ENCODE measurements at places on chromosomes 7 and 10.

GRCh38 chr10:13388478-13389230 is 40.6 kb upstream of the SEPHS1 start:
- no peak for DNase-seq

GRCh38 chr10:110650265-110650668 is 6.1 kb downstream of the RBM20 start:
- DNase-seq = no peak

GRCh38 chr10:6669269-6669859 is 89.3 kb upstream of the PRKCQ start:
- DNase-seq = no peak

DNA sequence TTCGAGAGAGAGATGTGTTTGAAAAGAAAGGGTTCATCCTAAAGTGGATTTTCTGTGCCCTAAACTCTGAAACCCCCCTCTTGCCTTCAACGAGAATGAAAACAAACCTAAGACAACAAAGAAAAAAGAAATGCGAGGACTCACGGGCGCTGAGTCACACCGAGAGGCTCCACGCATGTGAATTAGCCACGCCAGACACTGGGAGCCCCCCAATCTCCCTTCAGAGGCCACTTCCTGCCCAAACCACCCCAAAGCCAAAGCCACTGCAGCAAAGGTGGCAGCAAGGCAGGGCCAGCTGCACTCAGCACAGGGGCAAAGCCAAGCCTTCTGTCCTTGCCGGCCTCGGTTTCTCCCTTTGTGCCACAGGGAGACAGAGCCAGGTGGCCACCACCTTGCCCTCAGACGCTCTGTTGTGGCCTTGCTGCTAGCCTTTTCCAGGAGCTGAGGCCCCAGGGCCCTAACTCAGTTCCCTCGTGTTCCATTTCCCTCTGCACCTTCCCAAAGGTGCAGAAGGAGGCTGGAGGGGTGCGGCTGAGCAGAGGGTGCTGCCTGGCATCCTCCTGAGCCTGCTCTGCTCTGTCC is 93.3 kb downstream of the FAM53B start:
- peak; percentile 92 for DNase-seq

GRCh38 chr10:54396031-54396430 is 405.0 kb downstream of the PCDH15 start:
- no peak for DNase-seq

DNA sequence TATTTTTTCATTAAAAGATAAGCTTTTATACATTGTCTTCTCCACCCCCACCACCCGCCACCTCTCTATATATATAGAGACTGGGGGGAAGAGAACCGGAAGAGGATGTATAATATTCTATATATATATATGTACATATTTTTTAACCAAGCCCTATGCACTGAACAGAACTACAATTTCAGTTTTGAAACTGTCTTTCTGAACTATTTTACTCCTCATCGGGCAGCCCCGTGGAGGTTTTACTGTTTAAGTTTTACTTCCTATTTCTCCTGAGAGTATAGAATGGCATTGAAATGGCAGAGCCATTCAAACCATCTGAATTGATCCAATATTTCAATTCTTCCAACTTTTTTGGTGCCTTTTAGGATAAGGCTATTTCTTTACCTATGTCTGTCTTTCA is 1047.1 kb downstream of the NRG3 start:
- DNase-seq = no peak

DNA sequence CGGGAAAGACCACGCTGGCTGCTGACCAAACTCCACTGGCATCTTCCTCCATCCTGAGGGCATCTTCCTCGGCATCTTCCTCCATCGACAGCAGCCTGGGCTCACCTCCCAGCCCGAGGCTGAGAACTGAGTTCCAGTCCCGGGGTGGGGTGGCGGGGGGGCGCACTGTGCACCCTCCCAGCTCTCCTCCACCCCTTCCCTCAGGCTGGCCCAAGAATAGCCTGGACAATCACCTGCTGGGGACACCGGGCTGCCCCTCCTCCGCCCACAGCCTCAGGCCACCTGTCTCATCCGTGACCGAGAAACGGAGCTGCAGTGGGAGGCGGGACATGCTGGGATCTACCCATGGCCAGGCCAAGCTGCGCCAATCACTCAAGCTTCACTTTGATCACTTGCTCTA is 37.2 kb downstream of the DIP2C start:
- no peak for DNase-seq

- no peak for DNase-seq
Observed at GRCh38 chr10:63760708-63761047, 239.5 kb downstream of the REEP3 start.

GRCh38 chr7:36707898-36708297 is 16.4 kb downstream of the AOAH start:
- DNase-seq = no peak

DNA sequence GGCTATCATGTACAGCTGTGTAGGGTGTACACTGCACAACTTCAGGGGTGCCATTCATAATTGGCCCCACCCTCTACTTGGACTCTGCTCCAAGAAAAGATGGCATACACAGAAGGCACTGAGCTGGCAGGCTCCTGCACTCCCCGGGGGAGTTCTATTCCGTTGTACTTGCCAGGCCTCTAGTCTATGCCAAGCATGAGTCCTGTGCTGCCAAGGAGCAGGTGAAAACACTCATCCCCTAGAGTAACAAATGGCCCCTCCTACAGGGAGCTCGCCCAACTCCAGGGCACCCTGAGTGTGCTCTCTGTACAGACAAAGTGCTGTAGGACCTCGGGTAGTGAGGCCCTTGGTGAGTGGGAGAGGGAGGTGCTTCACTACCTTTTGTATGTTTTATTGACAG is 127.2 kb downstream of the SLIT1 start:
- DNase-seq = no peak

DNA sequence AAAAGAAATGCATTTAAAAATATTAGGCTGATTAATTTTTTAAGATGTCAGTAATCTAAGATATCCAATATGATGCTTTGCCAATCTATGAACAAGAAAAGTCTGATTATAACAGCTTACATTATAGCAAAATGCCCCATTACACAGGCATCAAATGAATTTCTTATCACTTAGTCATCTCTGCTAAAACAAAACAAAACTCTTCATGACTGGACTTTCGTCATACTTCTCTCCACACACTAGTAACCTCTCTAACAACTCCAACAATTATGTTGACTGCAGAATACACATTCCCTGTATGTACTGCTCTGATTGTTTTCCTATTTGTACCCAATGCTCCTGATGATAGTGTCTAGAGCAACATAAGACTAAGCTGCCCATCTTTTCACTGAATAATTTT is 3.8 kb upstream of the MKI67 start:
- DNase-seq = no peak

- no peak for DNase-seq
Observed at GRCh38 chr7:78499971-78500370, 701.4 kb downstream of the PHTF2 start.

DNA sequence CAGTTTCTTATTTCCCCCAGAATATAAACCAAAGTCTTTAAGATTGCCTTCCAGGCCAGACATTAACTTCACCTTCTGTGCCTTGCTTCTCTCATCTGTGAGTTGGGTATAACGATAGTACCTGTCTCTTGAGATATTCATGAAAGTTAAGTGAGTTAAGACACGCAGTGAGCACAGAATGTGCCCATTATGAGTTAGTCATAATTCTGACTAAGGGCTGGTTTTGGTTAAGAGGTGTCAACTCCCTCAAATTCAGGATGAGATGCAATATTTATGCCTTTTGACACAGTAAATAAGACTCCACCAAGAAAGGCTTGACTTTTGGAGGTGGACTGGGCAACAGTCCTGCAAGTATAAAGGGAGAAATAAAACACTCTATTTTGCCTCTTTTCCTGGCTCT is 528.7 kb upstream of the IGFBP3 start:
- no peak for DNase-seq

- DNase-seq = peak; percentile 67
Observed at GRCh38 chr10:69716711-69717560, 84.8 kb upstream of the COL13A1 start.

GRCh38 chr7:45417735-45418134 is 156.4 kb upstream of the ADCY1 start:
- no peak for DNase-seq

DNA sequence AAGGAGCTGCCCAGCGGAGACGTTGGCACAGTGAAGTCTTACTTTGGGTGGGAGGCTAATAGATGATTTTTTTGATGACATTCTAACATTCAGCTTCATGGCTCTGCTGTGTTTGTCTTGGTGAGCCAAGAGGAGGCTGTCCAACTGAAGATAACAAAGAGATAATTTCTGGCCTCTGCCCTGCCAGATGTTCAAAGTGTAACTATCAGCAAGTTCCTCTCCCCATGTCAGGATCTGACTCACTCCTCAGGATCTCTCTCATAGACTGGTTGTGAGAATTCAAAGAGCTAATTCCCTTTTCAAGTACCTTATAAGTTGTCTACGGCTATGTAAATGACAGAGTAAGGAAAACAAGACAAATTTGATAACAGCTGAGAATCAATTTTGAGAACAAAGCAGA is 1340.9 kb downstream of the XPNPEP1 start:
- no peak for DNase-seq

- DNase-seq = no peak
Observed at GRCh38 chr7:15397922-15398760, 163.7 kb downstream of the AGMO start.

DNA sequence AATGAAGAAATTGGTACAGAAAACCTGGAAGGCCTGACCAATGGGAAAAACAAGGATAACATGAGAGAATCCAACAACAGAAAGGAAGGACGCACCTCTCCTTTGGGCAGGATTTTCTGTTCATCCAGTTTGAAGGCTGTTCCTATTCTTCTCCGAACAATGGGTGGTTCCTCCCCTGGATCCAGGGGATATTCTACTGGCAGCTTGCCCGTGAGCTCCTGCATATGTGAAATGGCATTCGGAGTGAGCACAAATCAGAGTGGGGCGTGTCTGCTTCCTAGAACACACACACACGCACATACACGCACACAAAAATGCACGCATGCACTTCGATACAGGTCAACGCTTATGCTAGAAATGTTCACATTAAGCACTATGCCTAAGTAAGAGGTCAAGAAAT is 83.5 kb downstream of the PRPF18 start:
- DNase-seq = no peak

DNA sequence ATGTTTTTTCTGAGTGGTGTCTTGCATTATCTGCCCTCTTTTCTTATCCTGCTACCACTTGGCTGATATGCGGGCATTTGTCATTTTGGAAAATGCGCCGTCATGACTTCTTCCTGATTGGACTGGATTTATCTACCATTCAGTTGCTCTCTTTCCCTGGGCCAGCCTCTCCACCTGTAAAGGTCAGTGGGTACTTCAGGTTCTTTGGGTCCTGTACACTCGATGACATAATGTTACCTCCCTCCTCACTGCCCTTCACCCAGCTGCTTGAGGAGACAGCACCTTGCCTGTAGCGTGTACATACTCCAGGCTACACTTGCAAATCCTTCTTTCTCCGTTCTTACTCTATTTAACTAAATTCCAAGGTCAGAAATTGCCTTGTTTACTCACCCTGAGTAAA is 83.7 kb downstream of the RBM33 start:
- DNase-seq = no peak

- no peak for DNase-seq
Observed at GRCh38 chr7:131723926-131724325, 167.5 kb upstream of the PODXL start.

GRCh38 chr10:121891103-121891502 is 36.7 kb downstream of the ATE1 start:
- DNase-seq = no peak

DNA sequence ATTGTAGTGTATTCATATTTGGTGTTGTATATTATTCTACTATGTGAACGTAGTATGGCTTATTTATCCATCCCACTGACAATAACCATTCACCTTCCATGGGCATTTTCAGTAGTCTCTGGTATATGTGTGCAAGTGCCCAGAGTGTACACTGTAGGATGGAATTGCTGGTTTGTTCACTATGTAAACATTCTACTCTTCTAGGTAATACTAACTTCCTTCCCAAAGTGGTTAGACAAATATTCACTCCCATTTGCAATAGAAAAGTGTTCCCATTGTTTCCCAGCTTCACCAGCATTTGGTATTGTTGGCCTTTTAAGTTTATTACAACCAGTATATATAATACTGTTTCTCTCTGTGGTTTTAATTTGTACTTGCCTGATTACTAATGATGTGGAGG is 153.7 kb downstream of the C7orf25 start:
- no peak for DNase-seq

GRCh38 chr10:62511238-62511637 is 137.1 kb downstream of the ZNF365 start:
- DNase-seq = no peak

DNA sequence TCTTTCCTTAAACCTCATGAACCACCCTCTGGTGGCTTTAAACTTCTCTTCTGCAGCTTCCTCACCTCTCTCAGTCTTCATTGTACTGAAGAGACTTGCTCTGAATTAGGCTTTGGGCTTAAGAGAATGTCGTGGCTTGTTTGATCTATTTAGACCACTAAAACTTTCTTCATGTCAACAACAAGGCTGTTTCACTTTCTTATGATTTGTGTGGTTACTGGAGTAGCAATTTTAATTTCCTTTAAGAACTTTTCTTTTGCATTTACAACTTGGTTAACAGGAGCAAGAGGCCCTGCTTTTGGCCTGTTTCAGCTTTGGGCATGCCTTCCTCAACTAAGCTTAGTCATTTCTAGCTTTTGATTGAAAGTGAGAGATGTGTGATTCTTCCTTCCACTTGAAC is 38.1 kb upstream of the CDHR3 start:
- DNase-seq = peak; percentile 48

DNA sequence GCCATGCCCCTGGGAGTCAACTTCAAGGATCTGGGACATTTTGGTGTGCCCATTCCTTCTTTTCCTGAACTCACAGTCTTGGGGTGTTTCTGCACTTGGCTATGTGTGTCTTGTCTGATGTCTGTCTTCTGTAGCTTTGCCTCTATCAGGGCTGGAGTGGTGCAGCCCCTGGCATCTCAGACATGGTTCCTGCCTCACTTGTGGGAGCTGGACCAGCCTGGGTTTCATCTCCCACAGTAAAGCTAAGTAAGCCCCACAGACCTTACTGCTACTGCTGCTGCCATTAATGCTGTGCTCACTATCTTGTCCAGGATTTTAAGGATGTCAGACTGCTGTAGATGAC is 59.0 kb downstream of the ADCYAP1R1 start:
- DNase-seq = no peak

GRCh38 chr7:10780400-10780747 is 193.3 kb upstream of the PHF14 start:
- no peak for DNase-seq

DNA sequence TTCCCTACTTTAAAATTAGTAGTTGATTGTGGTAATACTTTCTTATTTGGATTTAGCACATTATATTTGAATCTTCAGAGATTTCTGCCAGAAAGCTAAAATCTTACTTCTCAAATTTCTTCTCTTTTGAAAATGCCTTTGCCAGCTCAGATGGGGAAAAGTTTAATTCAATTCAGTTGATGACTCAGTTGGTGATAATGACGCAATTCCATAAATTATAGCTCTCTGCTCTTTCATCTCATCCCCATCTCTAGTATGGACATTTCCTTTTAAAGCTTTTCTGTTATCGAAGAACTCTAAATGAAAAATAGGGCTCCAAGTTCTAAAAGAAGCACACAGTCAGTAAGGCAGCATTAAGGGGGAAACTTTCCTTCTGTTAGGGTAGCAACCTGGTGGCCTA is 25.5 kb downstream of the RNLS start:
- no peak for DNase-seq

- no peak for DNase-seq
Observed at GRCh38 chr7:15086862-15087261, 184.3 kb upstream of the DGKB start.

Data from activated CD8-positive, alpha-beta memory T cell treated with anti-CD3 and anti-CD28 coated beads, Interleukin-2, amount 10 ng/mL, durations not matched to agents 7 days and 5 days (primary cell).